Right cardiac atrium (tissue), 5 donors: ENCODE measurements at places on chromosomes 16 and 17. TPM values are rescaled to one million over a fixed set of nuclear protein-coding genes. Genes with fewer than 3 reads are reported as not detected.
A peak's percentile ranks its signal among the peaks of the same experiment; 100 is the strongest.

Gene RPTOR
- total RNA-seq, result 27.0 TPM

GRCh38 chr17:9839433-9839832, 13.7 kb downstream of the GLP2R start:
- no peak for DNase-seq

DNA sequence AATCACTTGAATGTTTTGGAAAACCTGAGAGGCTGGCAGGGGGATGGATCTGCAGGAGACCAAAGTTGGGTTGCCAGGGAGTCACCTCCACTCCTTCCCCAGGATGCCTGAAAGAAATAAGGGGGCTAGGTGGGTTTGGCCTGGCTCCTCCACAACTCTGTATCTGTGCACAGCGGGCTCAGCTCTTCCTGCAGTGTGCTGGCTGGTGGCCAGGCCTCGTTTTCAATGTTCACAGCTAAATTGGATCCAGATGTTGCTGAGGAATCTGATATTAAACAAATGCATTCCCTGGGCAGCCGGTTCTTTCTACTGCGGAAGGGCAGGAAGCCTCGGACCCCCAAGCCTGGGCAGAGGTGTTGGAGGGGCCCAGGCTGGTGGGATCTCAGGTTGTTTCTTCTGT, 106.2 kb downstream of the N4BP1 start:
- DNase-seq, result peak; percentile 46

DNA sequence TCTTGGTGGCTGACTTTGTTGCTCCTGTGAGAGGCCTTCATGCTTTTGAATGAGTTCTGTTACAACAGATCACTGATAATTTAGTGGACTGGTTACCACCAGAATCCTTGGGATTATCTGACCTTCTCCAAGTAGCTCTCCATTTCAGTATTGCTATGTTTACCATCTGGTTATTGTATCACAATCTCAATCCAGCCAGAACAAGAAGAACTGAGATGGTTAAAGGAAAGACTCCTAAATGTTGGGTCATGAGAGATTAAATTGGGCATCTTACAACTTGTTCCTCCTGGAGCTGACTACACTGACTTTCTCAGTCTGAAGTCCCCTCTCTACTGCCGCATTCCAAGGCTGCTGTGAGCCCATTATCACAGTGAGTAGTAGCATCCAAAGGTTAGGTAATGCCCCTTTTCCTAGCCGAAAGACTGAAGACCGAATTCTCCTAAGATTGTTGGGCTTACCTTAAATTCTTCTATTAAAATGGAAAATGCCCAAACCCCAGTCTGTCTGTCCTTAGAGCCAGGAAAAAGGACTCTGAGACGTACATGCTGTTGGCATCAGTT, 181.7 kb upstream of the TBX2 start:
- no peak for DNase-seq

DNA sequence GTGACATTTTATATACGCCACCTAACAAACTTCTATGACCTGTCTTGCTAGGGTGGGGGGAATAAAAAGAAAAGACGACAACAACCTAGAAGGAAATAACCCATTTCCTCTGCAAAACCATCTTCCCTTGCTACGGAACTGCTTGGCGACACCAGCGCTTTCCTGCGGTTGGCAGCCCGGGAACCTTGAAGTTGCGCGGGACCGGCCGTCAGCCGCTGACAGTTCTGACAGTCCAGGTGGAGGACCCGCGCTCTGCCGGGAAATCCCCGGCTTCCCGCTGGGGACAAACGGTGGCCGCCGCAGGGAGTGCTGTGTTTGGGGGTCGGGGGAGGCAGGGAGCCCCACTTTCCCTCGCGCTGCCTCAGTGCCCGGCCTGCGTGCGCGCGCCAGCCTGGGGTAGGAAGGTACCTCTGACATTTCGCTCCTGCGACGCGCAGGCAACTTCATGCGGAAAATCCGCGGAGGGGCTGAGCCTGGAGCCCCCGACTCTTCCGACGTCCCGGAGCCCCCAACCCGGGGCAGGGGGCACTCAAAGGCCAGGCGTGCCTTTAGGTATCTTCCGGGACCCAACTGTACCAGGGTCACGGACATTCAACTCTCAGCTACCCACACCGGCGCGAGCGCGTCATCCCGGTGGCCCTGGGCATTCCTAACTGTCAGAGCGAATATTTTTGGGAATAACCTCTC, 516 bp downstream of the SLC16A6 start:
- DNase-seq, result peak; percentile 33

DNA sequence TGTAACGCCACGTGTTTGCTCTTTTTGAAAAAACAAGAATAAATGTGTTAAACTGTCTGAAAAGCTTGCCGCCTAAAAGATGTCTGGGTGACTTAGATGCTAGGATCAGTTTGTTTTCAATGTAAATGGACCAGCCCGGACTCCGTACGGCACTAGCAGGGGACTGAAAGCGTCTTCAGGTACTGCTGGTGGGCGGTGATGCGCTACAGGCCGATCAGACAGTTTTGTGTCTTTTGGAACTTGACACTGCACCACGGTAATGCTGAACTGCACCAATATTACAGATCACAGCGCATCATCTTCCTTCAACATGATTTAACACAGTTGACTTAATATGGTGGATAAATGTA, 727 bp upstream of the MBTPS1 start:
- DNase-seq, result no peak

DNA sequence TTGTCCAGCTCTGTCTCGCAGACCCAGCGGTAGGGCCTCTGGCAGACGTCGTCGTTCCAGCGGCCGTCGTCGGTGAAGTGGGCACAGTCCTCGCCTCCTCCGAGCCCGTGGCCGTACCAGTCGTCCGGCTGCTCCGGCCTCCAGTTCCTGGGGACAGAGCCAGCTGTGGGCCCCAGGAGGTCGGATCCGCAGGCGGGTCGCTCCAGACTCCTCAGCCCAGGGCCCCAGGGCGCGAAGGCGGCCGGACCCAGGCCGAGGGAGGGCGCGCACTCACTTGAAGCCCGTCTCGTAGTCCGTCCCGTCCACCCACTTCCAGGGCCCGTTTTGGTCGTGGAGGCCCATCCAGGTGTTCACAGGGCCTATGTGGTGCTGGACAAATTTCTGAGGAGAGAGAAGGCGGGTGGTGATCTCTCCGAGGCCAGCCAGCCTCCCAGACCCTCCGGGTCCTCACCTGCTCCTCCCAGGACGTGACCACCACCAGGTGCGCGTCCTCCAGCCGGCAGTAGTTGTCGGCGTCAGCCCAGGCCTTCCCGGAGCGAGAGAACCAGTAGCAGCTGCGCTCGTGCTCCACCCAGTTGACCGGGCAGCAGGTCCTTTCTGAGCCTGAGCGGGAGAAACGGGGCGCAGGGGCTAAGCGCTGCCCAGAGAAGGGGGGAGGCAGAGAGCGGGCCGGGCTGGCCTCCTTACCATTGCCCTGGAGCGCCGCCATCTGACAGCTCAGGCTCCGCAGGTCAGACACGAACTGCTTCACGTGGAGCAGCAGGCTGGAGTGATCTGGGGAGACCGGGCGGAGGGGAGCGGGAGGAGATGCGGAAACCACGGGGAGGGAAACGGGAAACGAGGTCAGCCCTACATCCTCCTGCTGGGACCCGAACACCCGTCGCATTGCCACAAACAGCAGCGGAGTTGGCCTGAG, 5.2 kb downstream of the ASGR1 start:
- DNase-seq, result peak; percentile 62
